ENCODE measurements at places on chromosomes 13 and 19. TPM values are rescaled to one million over a fixed set of nuclear protein-coding genes. Genes with fewer than 3 reads are reported as not detected.

GRCh38 chr13:90448466-90449037, 898.9 kb upstream of the MIR17HG start:
- DNase-seq: no peak

DNA sequence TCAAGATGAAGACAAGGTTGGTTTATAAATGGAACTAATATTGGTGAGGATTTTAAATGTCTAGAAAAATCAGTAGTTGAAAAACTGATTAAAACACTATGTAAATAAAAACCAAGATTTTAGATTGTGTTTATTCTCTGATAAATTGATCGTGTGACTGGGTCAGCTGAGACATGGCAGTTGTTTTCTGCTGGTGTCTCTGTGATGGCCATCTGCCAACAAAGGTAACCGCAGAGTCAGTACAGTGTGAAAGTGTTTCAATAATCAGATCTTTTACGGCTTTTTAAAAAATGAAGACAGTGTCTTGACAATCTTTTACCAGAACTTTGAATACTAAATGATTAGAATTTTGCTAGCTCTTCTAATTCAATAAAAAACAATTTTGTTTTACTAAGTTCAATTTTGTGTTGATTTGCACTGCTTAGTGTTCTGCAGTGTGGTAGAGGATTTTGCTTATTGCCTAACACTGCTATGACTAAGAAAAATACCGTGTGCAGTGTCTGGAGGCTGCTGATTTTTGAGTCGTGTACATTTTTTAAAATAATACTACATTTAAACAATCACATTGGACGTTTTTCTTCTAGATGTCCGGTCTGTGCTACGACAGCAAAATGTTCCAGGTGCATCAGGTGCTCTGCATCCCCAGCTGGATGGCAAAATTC, 32.7 kb upstream of the GPR183 start:
- no peak for DNase-seq

- DNase-seq: no peak
Measured at GRCh38 chr19:38664503-38665211, 17.2 kb downstream of the ACTN4 start.

EXOC3L2 gene
- polyA plus RNA-seq: 5.1 TPM

ENOX1 gene
- polyA plus RNA-seq: 8.8 TPM

MTUS2 gene
- polyA plus RNA-seq: 0.52 TPM

DNA sequence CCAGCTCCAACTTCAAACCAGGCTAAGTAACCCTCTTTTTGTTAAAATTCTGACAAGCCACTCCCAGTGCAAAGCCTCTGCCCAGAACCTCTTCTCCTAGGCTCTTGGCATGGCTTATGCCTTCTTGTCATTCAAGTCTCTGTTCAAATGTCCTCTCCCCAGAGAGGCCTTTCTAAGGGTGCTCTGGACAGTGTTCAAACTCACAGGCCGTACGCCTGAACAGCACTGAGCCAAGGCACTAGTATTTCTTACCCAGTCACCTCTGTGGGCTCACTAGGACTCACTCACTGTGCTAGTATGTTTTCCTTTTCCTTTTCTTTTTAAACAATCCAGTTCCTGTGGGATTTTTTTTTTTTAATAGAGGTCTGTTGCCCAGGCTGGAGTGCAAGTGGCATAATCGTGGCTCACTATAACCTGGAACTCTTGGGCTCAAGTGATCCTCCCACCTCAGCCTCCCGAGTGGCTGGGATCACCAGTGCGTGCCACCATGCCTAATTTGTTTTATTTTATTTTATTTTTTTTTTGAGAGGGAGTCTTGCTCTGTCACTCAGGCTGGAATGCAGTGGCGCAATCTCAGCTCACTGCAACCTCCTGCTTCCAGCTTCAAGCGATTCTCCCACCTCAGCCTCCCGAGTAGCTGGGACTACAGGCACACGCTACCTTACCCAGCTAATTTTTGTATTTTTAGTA, 2.3 kb upstream of the ASF1B start:
- DNase-seq: no peak

B3GNT3 gene
- 8.7 TPM for polyA plus RNA-seq

DNA sequence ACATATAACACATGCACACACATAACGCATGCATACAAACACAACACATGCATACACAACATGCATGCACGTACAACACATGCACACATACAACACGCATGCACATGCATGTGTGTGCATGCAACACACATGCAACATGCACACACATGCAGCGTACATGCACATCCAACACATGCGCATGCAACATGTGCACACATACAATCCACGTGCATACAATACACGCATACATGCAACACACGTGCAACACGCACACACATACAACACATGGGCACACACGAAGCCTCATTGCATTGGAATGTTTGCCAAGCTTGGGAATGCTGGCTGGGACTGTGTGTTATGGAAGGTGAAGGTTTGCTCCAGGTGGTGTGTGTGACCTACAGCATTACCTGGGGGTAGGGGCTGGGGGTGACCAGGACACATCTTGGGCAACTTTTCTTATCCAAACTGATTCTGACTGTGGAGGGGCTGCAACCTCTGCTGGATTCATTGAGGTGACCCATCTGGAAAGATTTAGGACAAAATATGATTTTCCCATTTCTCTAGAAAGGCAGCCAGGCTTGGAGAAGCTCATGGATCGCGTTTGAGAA, 58.9 kb downstream of the SPACA7 start:
- DNase-seq: no peak

MED26 gene
- 5.6 TPM for polyA plus RNA-seq

GRCh38 chr13:99314640-99315176, 7.5 kb upstream of the GPR183 start:
- DNase-seq: no peak

GRCh38 chr19:33344573-33344925, 29.0 kb upstream of the CEBPG start:
- DNase-seq: no peak

NLRP11 gene
- polyA plus RNA-seq: 0.25 TPM

DNA sequence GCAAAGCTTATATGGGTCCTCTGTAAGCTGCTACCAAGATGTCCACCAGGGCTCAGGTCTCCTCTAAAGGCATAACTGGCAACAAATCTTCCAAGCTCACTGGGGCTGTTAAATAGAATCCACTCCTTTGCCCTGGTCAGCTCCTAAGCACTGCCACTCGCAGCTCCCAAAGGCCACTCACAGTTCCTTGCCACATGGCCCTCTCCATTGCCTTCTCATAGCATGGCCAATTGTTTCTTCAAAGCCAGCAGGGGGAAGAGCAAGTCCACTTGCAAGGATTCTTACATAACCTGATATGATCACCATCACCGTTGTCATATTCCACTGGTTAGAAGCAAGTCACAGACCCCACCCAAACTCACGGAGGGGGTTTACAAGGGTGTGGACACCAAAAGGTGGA, 199.5 kb downstream of the SUCLA2 start:
- no peak for DNase-seq

LRRC8E gene
- polyA plus RNA-seq: 2.0 TPM

FTL gene
- 2,202 TPM for polyA plus RNA-seq
